ENCODE measurements at places on chromosomes 4 and X.

DNA sequence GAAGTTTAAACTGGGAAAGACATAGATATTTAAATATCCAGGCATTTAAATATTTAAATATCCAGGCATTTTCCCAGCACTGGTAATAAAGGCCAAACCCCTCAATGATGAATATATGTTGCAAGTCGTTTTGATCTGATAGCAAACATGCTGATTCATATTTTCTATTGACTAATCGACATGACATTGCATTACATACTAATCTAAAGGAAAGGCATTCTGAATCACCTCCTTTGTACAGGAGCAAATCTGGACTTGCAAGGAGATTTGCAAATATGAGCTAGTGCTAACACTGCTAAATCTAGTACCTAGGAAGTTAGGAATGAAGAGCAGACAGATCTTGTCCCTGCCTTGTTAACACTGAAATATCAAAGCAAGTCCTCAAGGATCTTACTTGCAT lies 207.3 kb downstream of the SLC7A11 start:
- DNase-seq, result no peak

DNA sequence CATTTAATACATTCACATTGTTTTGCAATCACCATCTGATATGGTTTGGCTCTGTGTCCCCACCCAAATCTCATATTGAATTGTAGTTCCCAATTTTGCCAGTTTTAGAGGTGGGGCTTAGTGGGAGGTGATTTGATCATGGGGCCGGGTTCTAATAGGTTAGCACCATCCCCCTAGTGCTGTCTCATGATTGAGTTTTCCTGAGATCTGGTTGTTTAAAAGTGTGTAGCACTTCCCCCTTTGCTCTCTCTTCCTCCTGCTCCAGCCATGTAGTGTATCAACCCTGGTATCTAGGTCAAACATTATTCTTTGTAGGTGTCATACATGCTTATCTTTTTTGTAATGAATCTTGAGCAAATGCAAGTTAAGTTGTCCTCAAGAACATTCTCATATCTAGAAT lies 83.3 kb upstream of the KIT start:
- no peak for DNase-seq

DNA sequence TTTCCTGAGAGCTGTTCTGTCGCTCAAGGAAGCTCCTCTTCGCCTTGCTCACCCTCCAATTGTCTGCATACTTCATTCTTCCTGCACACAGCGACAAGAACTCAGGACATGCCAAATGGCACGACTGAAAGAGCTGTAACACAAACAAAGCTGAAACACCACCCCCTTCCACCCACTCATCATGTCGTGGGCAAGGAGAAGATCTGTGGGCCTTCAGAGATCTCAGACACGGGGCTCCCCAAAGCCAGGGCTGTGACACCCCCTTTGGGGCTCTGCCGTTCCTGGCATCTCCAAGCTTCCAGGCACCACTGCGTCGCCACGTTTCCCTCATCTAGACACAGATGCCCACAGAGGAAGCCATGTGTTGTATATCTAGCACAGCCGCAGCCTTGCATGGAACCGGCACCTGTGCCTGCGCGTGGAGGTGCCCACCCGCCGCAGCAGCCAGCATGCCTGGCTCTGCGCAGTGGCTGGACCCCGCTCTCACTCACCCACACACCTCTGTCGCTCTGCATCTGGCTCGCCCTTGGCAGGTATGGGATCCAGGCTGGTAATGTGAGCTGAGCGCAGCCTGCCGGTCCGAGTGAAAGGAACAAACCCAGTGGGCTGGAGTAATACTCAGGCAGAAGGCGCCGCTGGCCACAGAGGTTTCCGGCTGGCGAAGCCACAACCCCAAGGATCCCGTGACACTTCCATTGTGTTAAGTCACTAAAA lies 676.4 kb upstream of the INTU start:
- peak; percentile 21 for DNase-seq

- no peak for DNase-seq
Observed at GRCh38 chrX:87679849-87680248, 162.2 kb downstream of the KLHL4 start.

GRCh38 chr4:151415978-151416377 lies 7.0 kb downstream of the FHIP1A start:
- no peak for DNase-seq

DNA sequence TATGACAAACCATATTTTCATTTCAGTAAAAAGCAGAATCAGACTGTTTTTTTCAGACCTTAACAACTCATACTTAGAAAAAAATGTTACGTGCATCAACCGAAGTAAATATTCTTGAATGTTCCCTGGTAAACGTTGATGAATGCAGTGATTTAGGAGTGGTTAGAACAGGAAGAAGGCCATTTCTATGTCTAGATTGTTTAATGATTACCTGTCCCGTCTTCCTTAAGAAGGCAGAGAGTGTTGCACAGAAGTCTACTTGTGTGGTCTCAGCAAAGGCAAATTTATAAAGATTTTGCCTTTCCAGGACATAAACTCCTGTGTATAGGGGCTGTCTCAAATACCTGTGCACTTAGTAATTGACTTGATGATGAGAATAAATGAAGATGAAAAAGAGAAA lies 134.5 kb downstream of the MGST2 start:
- no peak for DNase-seq

GRCh38 chr4:158827543-158827981 lies 58.7 kb downstream of the FNIP2 start:
- no peak for DNase-seq

DNA sequence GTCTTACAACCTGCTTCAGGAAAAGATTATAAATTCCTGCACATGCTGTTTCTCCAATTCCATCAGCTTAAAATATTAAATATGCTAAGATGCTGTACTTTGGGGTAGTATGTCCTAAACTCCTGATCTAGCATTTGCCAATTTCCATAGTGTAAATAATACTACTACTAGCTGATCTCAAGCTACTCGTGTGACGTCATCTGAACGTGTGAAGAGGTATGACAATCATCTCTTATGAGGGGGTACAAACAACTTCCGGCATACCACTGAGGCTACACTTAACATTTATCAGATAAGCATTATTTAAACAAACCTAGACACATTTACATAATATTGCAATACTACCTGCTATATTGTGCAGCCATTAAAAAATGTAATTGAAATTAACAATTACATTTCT lies 52.4 kb upstream of the APELA start:
- DNase-seq, result no peak

DNA sequence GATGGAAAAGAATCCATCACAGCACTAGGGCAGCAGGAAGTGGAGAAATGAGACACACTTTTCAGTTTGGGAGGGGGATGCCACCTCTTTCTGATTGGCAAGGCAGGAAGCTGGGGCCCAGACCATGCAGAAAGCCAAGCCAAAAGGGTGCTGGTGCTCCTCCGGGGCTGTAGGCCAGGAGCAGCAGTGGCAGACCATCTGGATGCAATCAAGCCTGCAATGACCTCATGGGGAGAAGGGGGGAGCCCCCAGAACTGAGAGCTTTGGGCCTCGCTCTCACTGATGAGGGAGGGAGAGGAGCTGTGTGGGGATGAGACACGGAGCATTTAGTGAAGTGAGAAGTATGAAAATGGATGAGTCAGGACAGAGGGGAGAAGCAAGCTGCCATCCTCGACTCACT lies 141.3 kb upstream of the NALF2 start:
- peak; percentile 33 for DNase-seq

DNA sequence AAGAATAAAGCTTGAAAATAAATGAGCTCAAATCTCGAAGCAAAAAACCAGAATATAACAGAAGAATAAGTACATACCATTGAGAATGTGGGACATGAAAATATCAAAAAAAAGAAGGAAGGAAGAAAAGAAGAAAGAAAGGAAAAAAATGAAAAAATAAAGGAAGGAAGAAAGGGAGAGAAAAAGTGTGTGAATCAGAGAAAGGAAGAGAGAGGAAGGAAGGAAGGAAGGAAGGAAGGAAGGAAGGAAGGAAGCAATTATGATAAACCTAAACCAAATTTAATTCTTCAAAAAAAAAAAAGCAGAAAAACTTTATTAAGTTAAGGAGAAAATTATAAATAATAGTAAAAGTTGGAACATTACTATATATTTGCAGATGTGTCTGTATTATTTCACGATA lies 949.8 kb downstream of the NLGN4X start:
- no peak for DNase-seq

GRCh38 chr4:113739197-113739596 lies 22.3 kb downstream of the CAMK2D start:
- no peak for DNase-seq

- no peak for DNase-seq
Observed at GRCh38 chr4:31530555-31530954, 810.4 kb downstream of the PCDH7 start.

DNA sequence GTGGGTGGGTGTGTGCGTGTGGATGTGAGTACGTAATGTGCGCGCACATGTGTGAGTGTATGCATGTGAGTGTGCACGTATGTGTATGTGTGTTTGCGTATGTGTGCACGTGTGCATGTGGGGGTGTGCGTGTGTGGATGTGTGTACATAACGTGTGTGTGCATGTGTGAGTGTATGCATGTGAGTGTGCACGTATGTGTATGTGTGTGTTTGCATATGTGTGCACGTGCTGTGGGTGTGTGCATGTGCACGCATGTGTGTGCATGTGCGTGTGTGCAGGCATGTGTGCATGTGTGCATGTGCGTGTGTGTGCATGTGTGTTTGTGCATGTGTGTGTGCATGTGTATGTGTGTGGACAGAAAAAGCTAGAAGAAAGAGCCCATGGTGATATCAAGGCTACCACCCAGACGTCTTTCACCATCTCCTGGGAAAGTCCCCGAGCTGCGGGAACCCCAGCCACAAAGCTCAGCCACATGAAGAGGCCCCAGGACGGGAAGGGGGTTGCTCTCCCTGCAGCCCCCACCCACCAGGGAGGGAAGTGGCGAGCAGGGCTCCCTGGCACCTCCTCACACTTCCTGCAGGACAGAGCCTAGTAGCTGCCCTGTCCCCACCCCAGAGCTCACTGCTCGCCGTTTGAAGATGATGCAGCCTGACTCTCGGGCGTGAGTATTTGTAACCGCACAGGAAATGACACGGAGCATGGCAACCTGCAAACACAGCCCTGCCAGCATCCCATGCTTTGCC lies 108.3 kb downstream of the DCTD start:
- no peak for DNase-seq

DNA sequence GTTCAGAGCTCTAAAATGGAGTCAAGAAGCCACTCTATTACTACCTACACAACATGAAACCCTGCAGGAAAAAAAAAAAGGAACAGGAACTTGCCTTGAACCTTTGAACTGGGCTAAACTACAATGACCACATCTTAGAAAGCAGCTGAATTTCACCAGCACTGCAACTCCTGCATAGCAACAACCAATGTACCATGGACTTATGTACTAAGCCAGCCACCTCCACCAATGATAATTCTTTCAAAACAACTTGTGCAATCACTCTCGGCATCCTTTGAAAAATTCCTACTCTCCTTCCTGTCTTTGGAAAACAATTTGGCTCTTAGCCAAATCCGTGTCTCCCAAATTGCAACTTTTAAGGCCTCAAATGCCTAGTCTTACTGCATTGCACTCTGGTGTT lies 26.8 kb upstream of the FMR1 start:
- no peak for DNase-seq

- no peak for DNase-seq
Observed at GRCh38 chrX:53685711-53686110, 808 bp downstream of the HUWE1 start.

DNA sequence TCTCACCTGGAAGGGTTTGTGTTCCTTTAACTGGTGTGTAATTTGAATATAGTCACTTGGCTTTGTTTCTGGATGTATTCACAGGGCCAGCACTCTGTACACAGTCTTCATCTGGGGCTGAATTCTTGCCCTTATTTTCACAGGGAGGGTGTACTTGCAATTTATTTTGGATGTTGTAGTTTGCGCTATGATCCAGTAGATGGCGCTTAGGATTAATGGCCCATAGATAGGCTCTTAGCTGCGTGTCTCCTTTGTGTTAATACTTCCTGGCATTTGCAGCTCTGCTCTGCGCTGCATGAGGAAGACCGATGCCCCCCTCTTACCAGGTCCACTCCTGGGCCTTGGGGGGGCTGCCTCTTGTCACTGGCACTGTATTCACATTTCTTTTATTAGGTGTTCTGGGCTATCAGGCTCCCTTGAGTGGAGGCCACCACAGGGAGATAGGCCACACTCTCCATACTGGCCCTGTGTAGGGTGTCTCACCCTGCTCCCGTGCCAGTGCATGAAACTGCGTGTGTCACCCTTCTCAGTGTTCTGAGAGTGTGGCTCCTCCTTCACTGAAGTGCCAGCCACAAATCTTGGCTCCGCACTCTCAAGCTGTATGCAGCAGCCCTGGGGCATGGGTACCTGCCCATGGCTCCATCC lies 562.2 kb downstream of the ZIC3 start:
- no peak for DNase-seq

GRCh38 chr4:8402640-8403039 lies 37.9 kb downstream of the ACOX3 start:
- DNase-seq, result peak; percentile 70
